Activated CD4-positive, CD25-positive, alpha-beta regulatory T cell treated with anti-CD3 and anti-CD28 coated beads, Interleukin-2, amount 50 U/mL, for 16 hours (primary cell): ENCODE measurements at places on chromosomes 11 and 22.
A peak's percentile ranks its signal among the peaks of the same experiment; 100 is the strongest.

- DNase-seq, result no peak
Observed at GRCh38 chr22:37237371-37238268, 6.4 kb downstream of the RAC2 start.

- DNase-seq, result no peak
Observed at GRCh38 chr22:24146194-24146616, 35.1 kb upstream of the SUSD2 start.

- DNase-seq, result no peak
Observed at GRCh38 chr22:22201930-22202343, 42.6 kb upstream of the VPREB1 start.

DNA sequence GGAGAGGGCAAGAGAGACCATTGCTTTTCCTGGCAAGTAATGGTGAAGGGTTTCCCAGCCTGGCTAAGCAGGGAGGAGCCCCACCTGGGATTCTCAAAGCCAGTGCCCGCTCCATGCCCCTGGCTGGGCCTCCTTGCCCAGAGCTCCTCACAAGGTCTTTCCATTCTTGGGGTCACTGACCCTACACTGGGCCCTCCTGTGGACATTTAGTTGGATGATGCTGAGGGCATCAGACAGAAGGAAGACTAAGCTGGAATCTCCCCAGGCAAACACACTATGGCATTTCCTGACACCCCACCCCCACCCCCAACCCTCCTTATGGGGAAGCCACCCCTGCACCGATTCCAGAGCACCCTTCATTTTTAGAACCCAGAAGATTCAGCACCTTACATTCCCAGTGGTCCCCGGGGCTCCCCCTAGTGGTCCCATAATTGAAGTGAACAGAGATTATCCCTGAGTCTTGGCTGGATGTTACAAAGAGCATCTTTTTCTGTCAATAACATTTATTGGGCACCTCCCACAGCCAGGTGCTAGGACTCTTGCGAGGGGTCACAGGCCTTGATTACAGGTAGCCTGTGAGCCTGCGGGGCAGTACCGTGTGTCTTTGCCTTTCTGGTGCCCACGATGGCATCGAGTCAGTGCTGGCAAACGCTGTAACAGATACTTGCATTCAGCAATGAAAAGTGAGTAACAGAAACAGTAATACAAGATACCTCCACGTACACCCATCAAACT is 548.5 kb downstream of the BUD13 start:
- DNase-seq, result no peak

GRCh38 chr22:32862083-32862482 is 60.6 kb downstream of the TIMP3 start:
- no peak for DNase-seq

GRCh38 chr22:37333724-37334460 is 51.6 kb downstream of the CYTH4 start:
- no peak for DNase-seq

- DNase-seq, result no peak
Observed at GRCh38 chr11:62004473-62004872, 37.0 kb upstream of the FTH1 start.

DNA sequence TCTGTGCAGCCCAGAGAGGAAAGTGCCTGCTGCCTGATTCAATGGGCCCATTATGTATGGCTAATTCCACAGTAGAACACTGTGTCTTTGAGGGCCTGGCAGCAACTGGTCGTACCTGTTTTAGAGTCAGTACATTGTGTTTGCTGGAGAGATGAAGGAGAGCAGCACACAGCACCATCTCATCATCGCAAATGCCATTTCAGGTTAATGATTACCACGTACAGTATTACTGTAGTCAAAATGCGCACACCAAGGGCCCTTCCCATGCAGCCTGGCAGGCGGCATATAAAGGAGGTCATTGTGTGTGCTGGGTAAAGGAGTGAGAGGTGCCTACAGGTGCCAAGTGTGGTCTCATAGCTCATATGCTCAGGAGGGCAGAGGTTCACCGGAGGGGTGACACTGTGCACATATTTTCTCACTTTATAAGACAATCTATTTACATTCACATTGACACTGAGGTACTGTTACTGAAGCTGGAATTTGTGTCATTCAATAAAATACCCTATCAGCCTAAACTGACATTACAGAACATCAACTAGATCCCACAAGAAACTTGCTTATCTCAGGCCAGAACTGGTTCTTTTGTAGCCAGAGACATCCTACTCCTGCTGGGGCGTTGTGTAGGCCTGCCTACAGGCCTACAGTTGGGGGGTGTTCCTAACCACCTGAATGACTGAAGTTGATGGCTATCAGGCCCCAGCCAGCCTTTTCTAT is 90.4 kb downstream of the APIP start:
- no peak for DNase-seq

DNA sequence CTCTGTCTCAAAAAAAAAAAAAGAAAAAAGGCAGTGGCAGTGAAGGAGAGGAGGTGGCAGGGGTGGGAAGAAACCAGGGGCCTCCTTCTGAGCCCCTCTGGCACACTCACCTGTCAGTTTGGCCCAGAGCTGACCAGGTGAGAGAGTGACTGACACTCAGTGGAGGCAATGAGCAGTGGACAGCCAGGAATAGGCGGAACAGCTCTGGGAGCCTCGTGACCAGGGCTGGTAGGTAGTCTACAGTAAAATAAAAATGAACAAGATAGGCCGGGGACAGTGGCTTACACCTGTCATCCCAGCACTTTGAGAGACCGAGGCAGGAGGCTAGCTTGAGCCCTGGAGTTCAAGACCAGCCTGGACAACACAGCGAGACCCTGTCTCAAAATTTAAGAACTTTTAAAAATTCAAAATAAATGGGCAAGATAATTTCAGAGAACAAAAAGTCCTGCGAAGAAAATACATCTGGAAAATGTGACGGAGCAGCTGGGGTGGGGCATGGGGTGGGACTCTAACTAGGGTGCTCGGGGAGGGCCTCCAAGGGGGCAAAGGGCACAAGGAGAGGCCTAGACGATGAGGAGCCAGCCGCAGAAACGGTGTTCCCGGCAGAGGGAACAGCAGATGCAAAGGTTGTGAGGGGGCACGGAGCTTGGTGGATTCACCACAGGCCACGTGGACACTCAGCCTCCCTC is 3.8 kb upstream of the PDXP start:
- DNase-seq, result no peak

DNA sequence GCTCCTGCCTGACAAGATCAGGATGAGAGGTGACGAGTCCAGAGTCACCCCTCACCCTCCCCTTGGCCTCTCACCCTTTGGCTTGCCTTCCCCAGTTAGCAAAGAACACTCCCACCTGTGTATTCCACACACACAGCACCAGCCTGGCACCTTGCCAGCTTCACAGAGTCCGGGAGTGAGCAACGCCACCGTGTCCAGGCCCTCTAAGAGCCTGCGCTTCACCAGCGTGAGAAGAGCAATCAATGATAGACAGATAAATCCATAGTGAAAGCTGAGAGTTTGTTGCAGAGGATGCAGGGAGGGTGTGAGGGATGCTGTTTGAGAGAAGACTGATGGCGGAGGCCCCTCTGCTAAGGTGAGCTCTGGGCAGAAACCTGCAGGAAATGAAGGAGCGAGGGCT is 404.5 kb downstream of the LARGE1 start:
- no peak for DNase-seq

DNA sequence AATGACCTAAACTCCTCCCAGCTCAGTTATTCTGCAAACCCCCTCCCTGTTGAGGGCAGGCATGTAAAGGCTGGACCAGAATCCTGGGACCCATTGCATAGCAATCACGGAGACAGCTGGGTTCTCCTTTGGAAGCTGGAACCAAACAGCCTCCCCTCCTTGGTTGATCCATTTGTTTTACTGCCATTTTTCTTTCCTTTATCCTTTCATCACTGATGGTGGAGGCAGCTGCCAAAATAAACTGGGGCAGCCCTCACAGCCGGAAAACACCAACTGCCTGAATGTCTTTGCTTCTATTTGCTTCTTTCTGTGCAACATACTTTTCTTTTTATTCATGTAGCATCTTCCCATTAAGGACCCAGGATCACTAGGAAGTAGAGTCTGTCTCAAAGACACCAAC is 150.0 kb upstream of the SYT13 start:
- no peak for DNase-seq

DNA sequence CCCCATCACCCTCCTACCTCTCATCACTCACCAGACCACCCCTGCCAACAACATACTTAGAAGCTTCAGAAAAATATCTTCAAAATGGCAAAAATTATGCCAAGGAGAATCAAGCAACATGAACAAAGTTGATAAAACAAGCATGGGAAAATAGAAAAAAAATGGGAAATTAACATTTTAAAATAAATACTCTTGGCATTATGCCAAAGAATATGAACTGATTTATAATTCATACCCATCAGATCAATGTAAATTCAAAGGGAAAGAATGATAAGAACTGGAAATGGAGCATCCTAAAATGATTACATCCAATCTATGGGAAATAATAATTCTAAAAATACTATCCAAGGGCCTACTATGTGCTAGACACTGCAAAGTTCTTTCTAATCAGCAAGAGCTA is 12.0 kb downstream of the SIAE start:
- no peak for DNase-seq

DNA sequence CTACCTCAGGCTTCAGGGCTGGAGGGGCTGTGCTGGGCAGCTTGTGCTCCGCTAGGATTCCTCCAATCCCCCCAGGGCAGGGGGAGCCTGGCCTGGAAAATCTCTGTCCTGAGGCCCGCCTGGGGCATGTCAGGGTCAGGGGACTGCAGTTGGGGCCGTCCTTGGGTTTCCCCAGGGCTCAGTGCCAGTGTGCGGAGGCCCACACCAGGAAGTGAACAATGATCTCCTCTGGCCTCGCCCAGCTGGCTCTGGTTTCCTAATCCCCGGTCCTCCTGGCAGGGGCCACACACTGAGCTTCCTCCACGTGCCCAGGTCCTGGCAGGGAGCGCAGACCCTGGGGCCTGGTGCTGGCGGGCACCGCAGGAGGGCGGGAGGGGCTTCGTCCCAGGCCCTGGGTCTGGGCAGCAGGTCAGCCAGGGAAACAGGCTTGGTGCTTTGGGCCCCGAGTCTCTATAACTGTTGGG is 1.4 kb upstream of the MUC2 start:
- DNase-seq, result no peak

GRCh38 chr11:61023086-61023965 is 51.8 kb downstream of the CD6 start:
- DNase-seq, result peak; percentile 52

GRCh38 chr22:48043581-48043980 is 1281.1 kb downstream of the TBC1D22A start:
- no peak for DNase-seq

GRCh38 chr11:75872887-75873416 is 57.9 kb downstream of the UVRAG start:
- DNase-seq, result no peak

DNA sequence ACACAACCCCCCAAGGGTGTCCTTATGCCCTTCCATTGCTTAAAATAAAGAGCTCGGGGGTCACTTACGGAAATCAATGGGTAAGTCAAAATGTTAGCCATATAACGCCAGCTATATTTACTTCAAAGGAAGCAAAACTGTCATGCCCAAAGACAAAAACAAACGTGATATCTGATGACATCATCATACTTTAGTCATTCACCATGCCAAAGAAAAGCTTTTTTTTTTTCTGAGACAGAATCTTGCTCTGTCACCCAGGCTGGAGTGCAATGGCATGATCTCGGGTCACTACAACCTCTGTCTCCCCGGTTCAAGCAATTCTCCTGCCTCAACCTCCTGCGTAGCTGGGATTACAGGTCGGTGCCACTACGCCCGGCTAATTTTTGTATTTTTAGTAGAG is 47.7 kb upstream of the SC5D start:
- no peak for DNase-seq
